GM12892 (cell line): ENCODE measurements at places on chromosomes 16 and 17.

- DNase-seq: no peak
Measured at GRCh38 chr16:67163164-67163998, 1.2 kb upstream of the HSF4 start.

DNA sequence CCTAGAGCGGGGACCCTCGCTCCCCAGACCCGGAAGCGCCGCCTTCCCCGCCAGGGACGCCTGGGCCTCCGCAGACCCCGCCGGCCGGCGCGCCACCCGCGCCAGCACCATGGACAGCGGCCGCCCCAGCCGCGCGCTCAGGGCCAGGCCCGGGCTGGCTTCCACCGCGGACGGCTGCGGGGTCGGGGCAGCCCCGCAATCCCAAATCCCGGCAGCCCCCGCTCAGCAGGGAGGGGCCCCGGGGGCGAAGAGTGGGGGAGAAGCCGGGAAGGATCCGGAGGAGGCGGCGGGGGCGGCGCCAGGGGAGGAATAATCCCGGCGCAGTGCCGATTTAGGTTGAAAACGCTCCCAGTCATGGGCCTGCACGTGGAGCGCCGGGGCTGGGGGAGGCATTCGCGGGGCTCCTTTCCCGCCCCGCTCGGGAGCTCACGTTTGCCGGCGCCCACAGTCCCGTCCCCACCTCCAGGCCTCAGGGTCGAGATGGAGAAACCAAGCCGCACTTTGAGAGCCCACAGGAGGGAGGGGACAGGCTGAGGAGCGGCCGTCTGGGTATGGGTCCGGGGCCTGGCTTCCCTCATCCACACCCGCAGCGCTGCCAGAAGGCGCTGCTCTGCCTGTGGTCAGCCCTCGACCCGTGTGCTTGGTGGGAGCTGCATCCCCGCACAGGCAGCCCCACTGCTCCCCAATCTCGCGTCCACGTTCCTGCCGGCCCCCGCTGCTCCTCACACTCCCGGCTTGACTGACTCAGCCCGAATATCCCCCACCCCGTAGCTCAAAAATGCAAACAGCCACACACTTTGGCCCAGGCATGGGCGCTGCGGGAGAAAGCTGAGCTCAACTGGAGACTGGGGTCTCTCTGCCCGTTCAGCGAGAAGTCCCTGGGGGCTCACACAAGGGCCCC lies 4.7 kb downstream of the FBXL16 start:
- DNase-seq: no peak

- no peak for DNase-seq
Measured at GRCh38 chr17:76524598-76525512, 12.7 kb downstream of the CYGB start.

- DNase-seq: no peak
Measured at GRCh38 chr16:12060751-12061150, 84.2 kb downstream of the SNX29 start.

DNA sequence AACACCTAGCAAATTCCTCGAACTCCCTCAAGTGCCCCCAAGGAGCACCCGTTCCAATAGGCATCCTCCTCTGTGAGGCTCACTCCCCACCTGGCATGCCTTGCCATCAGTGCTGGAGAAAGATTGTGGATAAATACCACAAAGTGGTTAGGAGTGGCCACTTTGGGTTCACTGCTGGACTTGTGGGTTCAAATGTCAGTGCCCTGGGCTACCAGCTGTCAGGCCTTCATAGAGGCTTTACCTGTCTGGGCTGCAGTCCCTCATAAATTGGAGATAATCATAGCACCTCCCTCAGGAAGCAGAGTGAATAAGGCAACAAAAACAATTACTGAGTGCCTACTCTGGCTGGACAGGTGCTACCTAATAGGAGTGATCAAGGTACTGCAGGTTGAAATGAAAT lies 1.5 kb upstream of the SYT17 start:
- no peak for DNase-seq

DNA sequence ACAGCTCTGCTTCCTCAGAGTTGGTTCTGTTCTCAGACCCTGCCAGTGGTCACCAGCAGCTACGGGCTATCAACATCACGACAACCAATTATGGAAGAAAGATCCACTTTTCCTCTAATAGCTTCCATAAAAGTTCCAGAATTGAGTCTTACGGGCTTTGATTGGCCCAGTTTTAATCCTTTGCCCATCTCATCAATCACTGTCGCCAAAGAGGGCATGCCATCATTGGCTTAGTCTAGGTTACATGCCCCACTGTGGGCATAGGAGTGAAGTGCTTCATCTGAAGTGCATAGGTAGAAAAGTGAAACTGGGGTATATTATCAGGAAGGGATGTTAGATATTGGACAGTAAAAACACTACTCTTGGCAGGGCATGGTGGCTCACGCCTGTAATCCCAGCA lies 76.6 kb upstream of the DHX40 start:
- no peak for DNase-seq

- DNase-seq: no peak
Measured at GRCh38 chr16:56824804-56825203, 40.2 kb upstream of the SLC12A3 start.

DNA sequence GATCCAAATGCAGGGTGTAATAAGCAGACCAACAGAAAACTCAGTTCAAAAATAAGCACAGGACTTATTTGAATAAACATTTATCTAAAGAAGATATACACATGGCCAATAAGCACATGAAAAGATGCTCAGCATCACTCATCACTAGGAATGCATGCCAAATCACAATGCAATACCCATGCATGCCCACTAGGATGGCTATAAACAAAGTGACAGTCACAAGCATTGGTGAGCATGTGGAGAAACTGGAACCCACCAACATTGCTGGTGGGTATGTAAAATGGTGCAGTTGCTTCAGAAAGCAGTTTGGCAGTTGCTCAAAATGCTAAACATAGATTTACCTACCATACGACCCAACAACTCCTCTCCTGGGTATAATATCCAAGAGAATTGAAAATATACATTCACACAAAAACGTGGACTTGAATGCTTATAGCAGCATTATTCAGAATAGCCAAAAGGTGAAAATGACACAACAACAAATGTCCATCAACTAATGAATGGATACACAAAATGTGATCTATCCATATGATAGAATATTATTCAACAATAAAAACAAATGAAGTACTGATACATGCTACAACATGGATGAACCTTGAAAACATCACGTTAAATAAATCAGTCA lies 20.1 kb downstream of the UBE2O start:
- no peak for DNase-seq

DNA sequence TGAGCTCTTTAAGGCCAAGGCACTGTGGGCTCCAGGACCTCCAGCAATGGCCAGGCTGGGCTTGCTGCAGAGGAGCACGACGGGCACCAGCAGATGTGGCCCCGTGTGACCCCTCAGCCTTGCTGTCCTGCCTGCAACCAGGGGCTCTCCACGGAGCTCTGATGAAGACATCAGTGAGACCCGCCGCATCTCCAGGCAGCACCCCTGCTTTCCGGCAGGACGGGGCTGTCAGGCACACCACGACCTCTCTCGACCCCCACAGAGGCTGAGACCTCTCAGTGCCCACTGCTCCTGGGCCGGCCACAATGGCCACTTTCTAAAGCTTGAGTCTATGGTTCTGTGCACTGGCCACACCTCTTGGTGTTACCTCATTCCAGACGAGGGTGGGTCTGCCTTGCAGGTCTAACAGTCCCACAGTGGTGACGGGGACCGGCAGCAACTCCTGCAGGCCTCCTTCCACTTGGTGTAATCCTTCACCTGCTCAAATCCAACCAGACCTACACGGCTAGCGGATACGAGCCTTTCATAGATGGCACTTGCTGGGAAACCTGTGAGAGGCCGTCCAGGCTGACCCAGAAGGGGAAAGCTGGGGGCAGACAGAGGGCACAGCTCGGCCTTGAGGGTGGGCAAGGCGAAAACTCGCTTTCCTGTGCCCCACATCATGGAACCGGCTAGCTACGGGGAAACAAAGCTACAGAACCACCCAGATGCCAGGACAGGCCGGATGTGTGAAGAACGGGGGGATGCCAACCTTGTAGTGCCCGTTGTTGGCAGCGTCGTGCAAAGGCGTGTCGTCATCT lies 70.5 kb downstream of the ZNF778 start:
- no peak for DNase-seq

GRCh38 chr17:39744075-39744835 lies 6.5 kb downstream of the GRB7 start:
- no peak for DNase-seq

- no peak for DNase-seq
Measured at GRCh38 chr16:75746359-75746758, 20.1 kb upstream of the CPHXL start.

DNA sequence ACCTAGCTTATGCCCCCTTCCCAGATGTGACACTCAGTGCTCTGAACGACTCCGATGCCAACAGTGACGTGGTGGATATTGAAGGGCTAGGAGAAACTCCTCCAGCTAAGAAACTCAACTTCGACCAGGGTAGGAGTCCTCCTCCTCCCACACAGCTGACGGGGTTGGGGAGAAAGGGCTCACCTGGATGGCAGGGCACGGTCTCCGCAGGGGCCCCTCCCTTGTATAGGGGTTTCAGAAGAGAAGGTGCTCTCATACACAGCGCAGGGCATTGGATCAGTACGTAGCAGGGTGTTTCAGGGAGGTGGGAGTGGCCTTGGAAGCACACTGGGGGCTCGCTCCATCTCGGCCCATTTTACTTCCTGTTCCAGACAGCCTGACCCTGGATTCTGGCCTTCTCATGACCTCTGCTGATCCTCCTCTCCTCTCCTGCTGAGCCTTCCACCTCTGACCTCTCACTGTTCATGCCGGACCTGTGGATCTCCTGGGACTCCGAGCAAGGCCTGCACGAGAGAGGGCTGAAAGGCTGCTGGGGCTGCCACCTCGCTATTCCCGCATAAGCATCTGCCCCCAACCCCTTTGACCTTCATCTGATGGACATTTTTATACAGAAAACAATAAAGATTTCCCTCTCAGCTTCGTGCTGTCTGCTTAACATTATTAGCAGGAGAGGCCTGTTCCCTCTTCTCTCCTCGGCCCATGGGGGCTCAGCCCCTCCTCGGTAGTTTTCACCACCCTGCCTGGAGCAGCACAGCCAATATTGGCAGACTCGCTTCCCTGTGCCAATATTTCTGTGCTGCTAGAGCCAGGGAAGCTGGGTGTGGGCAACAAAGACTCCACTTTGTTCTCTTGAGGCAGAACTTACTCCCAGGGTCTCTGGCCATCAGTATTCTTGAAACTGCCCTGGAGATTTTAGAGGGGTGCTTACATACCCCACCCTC lies 4.7 kb downstream of the RNASEK start:
- DNase-seq: no peak

DNA sequence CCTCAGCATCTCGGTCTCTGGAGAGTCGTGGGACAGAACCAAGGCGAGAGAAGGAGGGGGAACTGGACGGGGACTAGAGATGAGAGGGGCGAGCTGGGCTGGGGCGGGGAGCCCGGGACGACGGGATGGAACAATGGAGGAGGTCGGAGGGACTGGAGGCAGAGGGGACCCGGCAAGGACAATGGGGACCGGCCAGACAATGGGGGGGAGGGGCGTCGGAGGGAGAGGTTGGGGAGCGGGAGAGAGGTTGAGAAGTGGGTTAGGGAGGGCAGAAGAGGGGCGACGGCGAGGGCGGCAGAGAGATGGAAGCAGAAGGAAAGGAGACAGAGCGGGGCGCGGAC lies 719 bp downstream of the NGFR start:
- DNase-seq: no peak

GRCh38 chr16:87850009-87851006 lies 19.0 kb downstream of the SLC7A5 start:
- DNase-seq: peak; percentile 92

- DNase-seq: no peak
Measured at GRCh38 chr17:7289256-7290032, 5.0 kb downstream of the YBX2 start.

GRCh38 chr17:63399316-63399715 lies 46.8 kb downstream of the CYB561 start:
- DNase-seq: no peak
